ENCODE measurements at places on chromosomes 13 and 19. TPM values are rescaled to one million over a fixed set of nuclear protein-coding genes. Genes with fewer than 3 reads are reported as not detected.

DNA sequence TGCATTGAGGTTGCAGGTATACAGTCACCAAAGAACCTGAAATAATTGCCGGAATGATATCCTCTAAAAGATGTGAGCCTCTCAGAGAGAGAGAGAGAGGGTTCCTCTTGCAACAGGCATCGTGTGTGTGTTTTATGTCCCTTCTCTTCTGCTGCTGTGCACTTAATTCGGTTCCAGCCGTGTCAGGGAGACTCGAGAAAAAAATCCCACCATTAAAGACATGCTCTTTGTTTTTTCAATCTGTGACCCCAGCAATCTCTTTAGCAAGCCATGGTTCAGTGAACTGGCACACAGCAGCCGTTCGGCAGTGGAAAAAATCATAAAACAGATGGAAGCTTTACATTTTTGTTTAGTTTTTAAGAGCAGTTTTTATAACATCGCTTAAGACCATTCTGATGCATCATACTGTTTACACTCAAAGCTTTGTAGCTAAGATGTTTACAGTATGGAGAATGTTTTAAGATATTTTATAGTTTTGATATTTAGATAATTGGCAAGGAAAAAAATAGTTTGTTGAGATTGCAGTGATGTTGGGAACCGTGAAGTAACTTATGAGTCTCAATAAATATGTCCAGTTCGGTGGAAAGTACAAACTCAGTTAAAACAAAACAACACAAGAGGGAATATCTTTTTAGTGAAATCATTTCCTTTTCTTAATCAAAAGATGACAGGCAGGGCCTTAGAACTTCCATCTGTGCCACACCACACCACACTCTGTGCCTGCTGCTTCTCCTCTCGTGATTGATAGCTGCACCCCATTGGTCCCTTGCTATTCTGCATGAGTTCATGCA lies 31.2 kb upstream of the ZNF536 start:
- no peaks in the 10 kb centered on the region for H3K27me3 ChIP-seq
- DNase-seq: no peak
- H3K4me1 ChIP-seq: no peaks in the 10 kb centered on the region

- no peak overlapping the region for H3K27ac ChIP-seq
- DNase-seq: no peak
- H3K27me3 ChIP-seq: peaks cover 33% of the 10 kb centered on the region
- no peaks in the 10 kb centered on the region for H3K36me3 ChIP-seq
Observed at GRCh38 chr19:14775869-14776586, 2.3 kb downstream of the ADGRE2 start.

GRCh38 chr13:52783943-52784342 lies 44.3 kb upstream of the CNMD start:
- H3K27me3 ChIP-seq: peaks cover 4% of the 10 kb centered on the region
- no peaks in the 10 kb centered on the region for H3K36me3 ChIP-seq
- H3K4me1 ChIP-seq: no peaks in the 10 kb centered on the region

GRCh38 chr19:3413796-3414327 lies 47.5 kb downstream of the NFIC start:
- H3K4me1 ChIP-seq: no peaks in the 10 kb centered on the region
- DNase-seq: no peak
- H3K27ac ChIP-seq: no peak overlapping the region
- H3K4me3 ChIP-seq: no peak overlapping the region
- no peaks in the 10 kb centered on the region for H3K36me3 ChIP-seq

DNA sequence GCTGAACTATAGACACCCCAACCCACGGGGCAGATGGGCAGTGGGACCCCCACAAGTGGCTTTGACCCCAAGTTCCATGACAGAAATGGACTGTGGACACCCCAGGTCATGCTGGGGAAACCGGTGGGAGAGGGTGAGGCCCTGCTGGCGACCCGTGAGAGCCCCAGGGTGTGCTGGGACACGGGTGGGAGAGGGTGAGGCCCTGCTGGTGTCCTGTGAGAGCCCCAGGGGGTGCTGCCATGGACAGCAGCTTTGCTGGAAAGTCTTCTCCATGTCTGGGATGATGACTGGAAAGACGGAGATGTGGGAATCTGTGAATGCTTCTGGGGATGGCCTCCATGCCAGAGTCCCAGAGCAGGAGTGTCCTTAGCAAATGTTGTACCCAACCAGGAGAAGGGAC lies 148.4 kb downstream of the URI1 start:
- DNase-seq: no peak
- no peaks in the 10 kb centered on the region for H3K27me3 ChIP-seq
- no peak overlapping the region for H3K27ac ChIP-seq

- H3K27ac ChIP-seq: no peak overlapping the region
- H3K4me1 ChIP-seq: no peaks in the 10 kb centered on the region
- no peak overlapping the region for H3K4me3 ChIP-seq
Observed at GRCh38 chr13:36683701-36684100, 9.9 kb downstream of the SERTM1 start.

DNA sequence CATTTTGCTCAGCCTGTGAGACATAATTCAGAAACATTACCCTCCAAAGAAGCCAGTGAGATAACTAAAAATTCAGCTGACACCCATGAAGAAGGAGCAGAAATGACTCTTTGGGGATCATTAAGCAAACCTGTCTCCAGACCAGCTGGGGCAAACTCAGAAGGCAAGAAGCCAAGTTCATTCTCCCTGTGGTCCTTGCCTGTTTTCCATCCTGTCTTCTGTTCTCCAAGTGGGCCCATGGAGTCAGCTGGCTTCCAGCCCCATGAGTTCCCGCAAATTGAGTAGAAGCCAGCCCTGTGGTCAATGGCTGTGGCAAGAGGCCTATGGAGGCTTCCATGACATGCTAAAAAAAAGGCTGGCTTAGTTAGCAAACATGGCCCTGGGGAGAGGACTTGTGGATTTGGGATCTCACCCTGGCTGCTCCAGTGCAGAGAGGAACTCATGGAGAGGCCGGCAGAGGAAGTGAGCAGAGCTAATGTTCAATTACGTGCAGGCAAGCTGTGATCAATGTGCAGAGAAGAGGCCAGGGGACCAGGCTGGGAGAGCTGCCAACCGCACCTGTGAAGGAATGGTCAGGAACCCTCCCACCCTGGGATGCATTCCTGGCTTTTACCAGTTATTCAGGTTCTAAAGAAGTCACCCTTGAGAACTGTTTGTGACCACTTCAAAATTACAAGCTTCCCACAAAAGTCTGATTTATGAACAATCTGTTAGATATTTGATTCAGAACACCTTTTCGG lies 229.1 kb downstream of the TSHZ3 start:
- H3K27ac ChIP-seq: no peak overlapping the region
- H3K4me3 ChIP-seq: no peak overlapping the region
- no peaks in the 10 kb centered on the region for H3K27me3 ChIP-seq

DNA sequence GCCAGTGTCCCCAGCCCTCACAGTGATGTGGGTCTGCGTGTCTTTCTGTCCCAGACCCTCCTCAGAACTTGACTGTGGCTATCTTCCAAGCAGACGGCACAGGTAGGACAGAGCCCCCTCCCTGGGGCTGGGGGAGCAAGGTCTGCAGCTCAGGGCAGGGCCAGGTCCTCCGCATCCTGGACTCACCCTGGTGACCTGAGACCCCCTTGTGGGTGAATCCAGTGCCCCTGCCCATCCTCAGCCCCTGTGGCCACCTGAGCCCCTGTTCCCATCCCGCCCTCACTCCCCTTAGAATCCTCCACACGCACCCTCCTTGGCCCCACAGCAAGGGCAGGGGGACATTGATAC lies 39.0 kb upstream of the CD33 start:
- no peak overlapping the region for H3K4me3 ChIP-seq
- H3K36me3 ChIP-seq: no peaks in the 10 kb centered on the region
- no peaks in the 10 kb centered on the region for H3K4me1 ChIP-seq
- no peak for DNase-seq
- no peak overlapping the region for H3K27ac ChIP-seq

GRCh38 chr19:30733826-30734550 lies 361.8 kb downstream of the ZNF536 start:
- no peak overlapping the region for H3K4me3 ChIP-seq
- H3K27ac ChIP-seq: no peak overlapping the region
- no peaks in the 10 kb centered on the region for H3K36me3 ChIP-seq
- DNase-seq: no peak
- H3K27me3 ChIP-seq: peaks cover 7% of the 10 kb centered on the region
- H3K4me1 ChIP-seq: no peaks in the 10 kb centered on the region

- no peak for DNase-seq
- no peaks in the 10 kb centered on the region for H3K36me3 ChIP-seq
- no peak overlapping the region for H3K4me3 ChIP-seq
- no peaks in the 10 kb centered on the region for H3K4me1 ChIP-seq
- H3K27ac ChIP-seq: no peak overlapping the region
Observed at GRCh38 chr13:91529739-91530482, 131.5 kb downstream of the GPC5 start.

- no peak for DNase-seq
Observed at GRCh38 chr19:7250951-7251350, 43.3 kb downstream of the INSR start.

DNA sequence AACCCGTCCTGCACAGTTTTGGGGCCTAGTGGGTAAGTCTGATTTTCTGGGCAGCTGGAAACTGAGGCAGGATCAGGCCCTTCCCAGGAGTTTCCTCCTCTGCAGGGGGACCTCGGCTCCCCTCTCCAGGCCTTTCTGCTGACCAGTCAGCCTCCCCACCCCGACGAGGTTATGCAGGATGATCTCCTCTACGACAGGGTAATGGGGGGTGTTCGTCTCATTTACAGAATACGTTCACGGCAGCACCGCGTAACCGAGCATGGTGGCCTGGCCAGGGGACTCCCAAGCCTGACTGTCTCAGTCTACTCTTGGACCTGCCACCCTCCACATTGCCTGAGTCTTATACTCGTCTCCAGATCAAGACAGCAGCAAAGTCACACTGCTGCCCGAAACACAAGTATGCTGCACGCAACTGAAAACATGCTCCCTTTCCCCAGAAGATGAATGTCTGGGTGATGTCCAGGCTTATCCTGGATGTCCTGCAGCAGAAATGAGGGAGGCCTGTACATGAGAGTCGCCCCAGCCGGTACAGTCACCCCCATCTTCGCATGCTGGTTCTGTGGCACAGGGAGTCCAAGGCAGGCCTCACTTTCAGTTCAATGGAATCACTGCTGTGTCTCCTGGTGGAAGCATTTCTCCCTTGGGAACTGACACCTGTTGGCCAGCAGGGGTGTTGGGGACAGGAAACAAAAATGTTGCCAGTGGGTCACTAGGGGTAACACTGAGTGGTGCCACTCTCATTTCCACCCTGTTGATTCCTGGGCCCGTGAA lies 120.8 kb downstream of the SOX1 start:
- DNase-seq: no peak
- H3K27me3 ChIP-seq: no peaks in the 10 kb centered on the region
- H3K4me1 ChIP-seq: no peaks in the 10 kb centered on the region
- no peak overlapping the region for H3K4me3 ChIP-seq

GRCh38 chr19:5397804-5398692 lies 57.2 kb upstream of the ZNRF4 start:
- H3K27ac ChIP-seq: no peak overlapping the region
- no peak overlapping the region for H3K4me3 ChIP-seq
- no peak for DNase-seq
- H3K4me1 ChIP-seq: no peaks in the 10 kb centered on the region
- peaks cover 44% of the 10 kb centered on the region for H3K27me3 ChIP-seq

DNA sequence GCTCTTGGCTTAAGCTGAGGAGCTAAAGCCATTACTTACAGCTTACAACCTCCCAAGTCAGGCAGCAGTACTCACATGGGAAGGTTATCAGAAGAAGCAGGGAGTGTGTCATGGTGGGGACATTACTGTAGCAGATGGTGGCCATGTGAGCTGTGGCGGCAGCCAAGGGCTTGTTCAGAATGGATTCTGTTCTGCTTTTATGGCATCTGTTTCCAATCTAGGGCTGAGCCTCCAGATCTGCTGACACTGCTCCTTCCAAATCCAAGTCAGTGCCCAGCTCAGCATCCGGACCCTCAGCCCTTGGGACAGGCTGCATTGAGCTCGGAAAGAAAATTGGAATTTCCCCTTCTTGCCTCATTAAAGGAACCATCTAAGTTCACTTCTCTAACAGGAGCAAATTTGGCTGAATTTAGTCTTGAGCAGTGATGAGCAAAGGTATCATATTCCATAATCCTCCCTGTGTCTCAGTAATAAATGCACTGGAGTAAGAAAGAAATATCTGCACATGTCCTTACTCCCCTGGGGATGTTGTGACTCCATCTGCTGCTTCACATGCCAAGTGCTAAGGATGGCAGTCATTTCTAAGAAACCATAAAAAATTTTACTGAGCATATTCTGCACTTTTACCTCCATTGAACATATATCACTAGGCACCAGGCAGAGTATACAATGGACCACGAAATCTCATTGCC lies 73.9 kb downstream of the KCTD12 start:
- H3K36me3 ChIP-seq: no peaks in the 10 kb centered on the region
- no peak overlapping the region for H3K27ac ChIP-seq
- DNase-seq: no peak
- no peak overlapping the region for H3K4me3 ChIP-seq
- peaks cover 21% of the 10 kb centered on the region for H3K27me3 ChIP-seq
- peaks cover 3% of the 10 kb centered on the region for H3K4me1 ChIP-seq

DNA sequence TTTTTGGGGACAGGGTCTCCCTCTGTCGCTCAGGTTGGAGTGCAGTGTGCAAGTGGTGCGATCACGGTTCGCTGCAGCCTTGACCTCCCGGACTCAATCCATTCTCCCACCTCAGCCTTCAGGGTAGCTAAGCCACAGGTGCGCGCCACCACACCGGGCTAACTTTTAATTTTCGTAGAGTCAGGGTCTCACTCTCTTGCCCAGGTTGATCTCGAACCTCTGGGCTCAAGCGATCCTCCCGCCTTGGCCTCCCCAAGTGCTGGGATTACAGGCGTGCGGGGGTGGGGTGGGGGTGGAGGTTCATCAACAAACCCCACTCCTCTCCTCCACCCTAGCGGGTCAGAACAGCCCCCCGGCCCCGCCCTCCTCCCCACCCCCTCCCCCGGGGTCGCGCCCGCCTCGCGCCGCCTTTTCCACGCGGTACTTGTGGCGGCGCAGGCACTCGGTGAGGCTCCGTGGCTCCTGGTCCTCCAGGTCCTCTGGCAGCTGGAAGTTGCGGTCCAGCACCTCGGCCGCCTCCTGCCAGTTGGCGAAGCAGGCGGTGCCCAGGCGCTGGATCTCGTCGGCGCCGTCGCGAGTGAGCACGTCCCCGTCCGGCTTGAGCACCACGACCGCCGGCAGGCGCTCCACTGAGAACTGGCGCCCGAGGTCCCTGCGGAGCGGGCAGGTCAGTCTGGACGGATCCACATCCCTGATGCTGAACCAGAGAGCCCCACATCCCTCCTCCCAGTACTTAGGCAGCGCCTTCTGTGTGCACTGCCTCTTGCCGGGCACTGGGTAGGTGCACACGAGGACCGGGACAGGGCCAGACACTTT lies 5.2 kb downstream of the NXNL1 start:
- no peak overlapping the region for H3K4me3 ChIP-seq
- H3K27ac ChIP-seq: no peak overlapping the region
- H3K4me1 ChIP-seq: peaks cover 12% of the 10 kb centered on the region
- peaks cover 33% of the 10 kb centered on the region for H3K27me3 ChIP-seq
- H3K36me3 ChIP-seq: no peaks in the 10 kb centered on the region
- no peak for DNase-seq

PCDH20 gene
- total RNA-seq: not detected

ZNF790 gene
- 7.1 TPM for total RNA-seq

TIMM13 gene
- total RNA-seq: 104 TPM

VSTM1 gene
- total RNA-seq: not detected

RPS16 gene
- total RNA-seq: 3,146 TPM

OVOL3 gene
- total RNA-seq: not detected

TOMM40 gene
- total RNA-seq: 132 TPM

MYH14 gene
- total RNA-seq: not detected
